ENCODE measurements at places on chromosomes 6 and 20.

DNA sequence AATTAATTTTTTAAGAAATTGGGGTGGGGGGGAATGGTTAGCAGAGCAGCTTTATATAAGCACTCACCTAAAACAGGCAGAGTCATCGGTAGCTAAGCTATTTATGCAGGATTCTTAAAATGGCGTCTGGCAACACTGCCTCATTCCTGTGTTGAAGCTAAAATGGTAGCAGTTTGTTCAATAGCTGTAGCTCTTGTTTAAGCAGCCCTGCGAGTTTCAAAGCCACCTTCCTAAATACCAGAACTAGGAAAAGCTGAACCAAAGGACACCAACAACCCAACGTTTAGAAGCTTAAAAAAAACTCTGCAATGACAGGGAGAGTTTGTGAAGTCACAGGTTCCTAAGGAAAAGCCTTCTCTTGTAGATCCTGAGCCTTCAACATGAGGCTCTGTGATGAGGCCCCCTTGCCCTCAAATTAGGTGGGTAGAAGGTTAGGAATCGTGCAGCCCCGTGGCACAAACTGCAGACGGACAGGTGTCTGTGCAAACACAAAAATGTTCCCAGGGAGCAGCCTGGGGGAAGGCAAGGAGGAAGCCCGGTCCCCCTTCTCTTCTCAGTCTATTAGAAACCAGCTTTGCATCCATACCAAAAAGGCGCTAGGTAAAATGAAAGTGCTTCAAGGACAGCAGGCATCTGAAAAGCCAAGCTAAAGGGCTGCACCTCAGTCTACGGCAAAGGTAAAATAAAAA lies 4.7 kb downstream of the ZMYND8 start:
- no peak for DNase-seq

DNA sequence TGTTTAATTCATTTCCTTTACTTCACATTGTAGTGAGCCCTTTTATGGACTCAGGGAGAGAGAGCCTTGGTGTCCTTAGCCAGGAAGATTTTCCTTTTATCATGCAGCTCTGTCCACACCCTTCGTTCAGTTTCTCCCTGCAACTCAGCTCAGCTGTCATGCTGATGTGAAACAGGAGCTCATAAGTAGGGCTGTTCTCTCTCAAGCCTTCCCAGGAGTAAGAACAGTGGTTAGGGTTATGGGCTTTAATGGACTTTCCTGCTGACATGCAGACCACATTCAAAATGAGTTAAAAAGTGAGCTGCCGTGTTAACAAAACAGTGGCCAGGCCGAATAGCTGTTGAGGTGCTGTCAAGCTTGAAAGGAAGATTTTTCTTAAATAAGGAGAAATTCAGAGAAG lies 104.1 kb downstream of the BCKDHB start:
- DNase-seq, result no peak

DNA sequence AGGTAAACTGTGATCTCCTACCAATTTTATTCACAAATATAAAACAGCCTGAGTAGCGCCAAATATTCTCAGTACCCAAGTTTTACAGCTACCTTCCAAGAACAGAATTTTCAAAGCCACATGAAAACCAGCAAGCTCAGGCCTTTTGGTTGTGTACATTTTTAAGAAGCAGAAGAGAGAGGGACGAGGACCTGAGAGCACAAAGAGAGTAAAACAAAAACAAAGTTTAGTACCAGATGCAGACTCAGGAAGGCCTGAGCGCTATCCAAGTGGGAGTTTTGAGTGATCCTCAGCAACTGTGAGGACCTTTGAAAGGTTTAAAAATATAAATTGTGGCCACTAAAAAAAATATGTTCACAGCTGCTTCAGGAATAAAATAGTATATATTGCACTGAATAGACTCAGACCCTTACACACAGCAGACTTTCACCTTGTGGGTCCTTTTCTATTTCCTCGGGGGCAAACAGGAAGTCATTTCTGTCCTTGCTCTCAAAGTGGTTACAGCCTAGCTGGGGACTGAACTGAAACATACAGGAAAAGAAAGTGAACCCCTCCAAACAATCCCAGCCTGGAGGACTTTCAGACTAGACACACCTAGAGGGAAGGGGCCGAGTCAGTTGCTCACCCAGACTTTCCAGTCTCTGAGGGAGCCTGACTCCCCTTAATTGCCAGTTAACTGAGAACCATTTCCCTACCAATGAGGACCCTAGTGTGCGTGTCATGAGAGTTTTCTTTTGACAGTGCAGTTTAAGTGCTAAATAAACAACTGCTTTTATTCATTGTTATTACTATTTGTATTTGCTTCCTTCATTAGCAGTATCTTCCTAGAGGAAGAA lies 48.5 kb upstream of the NT5E start:
- no peak for DNase-seq

DNA sequence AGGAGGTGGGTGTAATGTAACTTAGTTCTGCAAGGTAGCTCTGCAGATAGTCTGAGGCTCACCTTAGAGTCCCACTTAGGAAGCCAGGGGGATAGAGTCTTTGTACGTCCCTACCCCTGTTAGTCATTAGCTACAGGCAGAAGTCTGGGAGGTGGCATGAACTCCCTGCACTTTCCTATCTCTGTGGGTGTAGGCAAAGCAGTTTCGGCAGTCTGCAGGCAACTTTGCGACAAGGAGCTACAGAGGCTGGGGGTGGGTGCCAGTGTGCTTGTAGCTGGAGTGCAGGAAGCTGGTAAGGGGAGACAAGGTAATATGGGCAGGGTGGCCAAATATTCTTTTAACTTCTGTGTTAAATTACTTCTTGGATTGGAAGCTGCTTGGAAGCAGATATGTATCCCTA lies 45.7 kb downstream of the NKAIN2 start:
- no peak for DNase-seq

DNA sequence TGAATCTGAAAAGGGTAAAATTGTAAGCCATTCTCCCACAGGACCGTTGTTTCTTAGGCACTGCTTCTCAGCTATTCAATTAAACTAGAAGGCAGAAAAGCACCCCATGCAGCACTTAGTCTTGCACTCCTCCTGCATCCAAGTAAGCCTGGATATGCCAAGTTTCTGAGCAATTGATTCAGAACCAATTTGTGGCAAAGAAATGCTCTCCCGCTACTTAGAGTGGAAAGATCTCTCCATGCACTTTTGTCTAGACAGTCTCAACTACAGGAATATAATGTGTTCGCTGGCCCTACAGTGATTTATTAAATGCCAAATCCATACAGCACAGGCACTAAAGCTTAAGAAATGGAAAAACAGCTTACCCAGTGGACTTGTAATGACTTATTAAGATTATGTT lies 338.5 kb downstream of the HACE1 start:
- DNase-seq, result no peak

DNA sequence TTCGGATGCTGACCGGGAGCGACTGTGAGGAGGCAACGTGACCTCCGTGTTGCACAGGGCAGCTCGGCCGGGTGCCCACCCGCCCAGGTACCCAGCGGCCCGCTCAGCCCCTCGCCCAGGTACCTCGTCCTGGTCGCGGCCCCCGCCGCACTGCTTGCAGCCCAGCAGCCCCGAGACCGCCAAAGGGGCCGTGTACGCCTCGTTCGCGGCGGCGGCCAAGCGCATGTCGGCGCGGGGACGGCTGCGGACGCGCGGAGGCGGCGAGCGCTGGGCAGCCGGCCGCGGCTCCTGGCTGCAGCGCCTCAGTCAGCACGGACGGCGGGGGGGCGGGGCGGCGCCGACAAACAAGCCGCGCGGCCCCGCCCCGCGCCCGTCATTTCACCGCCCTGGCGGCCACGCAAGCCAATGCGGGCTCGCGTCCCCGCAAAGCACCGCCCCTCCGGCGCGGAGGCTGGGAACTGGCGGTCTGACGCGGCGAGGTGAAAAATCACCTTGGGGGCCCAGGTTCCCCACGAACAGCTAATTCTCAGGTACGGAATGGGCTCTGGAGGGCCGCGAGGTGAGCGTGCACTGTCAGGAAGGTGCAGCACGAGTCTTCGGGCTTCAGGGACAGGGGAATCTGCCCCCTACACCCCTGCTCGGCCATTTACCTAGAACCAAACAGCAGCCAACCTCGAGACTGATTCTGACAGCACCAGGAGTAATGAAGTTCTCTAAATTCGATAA lies 85.2 kb downstream of the SESN1 start:
- DNase-seq, result peak; percentile 86

DNA sequence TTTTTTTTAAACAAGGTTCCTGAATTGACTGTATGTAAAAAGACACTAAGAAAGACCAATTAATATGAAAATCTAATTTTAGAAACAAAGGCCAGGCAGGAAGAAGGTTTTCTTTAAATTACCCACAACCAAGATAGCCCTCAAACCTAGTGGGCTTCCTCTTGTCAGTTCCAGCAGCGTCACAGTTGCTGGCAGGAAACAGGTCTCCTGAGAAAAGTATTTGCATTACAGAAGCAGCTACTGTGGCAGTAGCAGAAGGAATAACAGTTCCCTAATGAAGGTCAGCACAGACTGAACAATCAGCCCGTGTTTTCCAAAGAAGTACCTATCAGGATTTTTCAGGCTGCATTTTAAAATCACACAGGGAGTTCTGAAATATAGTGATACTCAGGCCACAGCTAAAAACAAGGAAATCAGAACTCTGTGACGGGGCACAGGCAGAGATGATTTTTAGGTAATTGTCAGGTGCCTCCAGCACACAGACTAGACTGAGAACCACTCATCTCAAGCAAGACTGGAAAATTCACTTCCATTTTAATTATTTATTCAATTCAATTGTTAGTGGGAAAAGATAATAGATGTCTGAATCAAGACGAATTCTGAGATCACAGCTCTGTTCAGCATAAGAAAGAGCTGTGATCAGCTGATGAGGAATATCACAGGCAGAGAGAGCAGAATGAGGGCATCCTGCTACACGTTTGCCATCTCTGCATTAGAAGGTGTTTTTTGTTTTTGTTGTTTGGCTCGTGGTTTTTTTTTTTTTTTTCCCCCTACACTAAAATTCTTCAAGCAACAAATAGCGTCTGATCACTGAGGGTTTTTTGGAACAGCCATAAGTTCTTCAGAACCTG lies 230.5 kb upstream of the KHDRBS2 start:
- no peak for DNase-seq

DNA sequence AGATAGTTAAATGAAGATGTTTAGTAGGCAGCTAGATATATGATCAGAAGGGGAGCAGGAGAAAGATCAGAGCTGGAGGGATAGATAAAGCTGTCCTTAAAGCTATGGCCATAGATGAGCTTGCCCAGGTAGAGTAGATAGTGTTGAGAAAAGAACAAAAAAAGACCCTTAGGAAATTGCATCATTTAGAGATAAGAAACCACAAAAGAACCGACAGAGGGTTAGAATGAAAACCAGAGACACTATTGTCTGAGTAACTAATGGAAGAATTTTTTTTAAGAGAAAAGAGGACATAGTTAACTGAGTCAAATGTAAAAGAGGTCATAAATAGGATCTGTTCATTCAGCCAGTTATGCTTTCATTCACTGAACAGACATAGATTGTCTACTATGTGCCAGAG lies 101.8 kb downstream of the TNFAIP3 start:
- DNase-seq, result no peak

DNA sequence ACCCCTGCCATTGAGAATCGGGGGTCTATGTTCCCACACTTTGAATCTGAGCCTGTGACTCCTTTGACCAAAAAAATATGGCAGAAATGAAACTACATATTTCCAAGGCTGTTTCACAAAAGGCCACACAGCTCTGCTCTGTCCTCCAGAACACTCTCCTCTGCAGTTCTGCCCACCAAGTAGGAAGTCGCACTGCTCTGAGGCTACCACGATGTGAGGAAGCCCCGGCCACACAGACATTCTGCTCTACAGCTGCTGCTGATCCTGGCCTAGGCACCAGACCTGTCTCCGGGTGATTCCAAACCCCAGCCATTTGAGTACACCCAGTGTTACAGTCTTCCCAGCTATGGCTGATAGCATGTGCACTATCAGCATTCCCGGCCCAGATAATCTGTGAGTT lies 85.1 kb downstream of the LYRM4 start:
- no peak for DNase-seq

GRCh38 chr20:44324343-44324742 lies 12.5 kb upstream of the R3HDML start:
- no peak for DNase-seq

DNA sequence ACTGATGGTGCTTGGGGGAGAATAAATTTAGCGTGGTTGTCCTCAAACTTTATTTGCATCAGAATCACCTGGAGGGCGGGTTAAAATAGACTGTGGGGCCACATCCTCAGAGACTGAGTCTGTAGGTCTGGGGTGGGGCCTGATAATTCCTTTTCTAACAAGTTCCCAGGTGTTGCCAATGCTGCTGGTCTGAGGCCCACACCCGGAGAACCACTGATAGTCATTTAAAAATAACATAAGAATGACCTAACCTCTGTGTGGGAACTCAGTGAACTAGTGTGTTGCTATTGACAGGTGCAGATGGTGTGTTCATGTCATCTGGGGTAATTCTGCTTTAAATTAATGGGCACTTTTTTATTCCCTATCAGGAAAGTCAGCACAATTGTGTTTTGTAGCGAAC lies 64.8 kb downstream of the RTN4IP1 start:
- no peak for DNase-seq

- no peak for DNase-seq
Measured at GRCh38 chr6:116159782-116160524, 34.0 kb upstream of the COL10A1 start.

DNA sequence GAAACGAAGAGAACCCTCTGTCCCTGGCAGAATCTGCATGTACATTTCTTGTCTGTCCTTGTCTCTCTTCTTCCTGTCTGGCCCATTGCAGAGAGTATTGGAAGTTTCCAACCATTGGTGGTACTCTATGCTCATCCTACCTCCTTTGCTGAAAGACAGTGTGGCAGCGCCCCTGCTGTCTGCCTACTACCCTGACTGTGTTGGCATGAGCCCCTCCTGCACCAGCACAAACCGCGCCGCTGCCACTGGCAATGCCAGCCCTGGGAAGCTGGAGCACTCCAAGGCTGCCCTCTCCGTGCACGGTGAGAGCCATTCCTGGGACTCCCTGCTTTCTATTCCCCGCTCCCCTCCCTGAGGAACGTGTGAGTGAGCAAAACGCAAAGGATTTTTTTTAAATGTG lies 32.5 kb downstream of the KDM1B start:
- no peak for DNase-seq

DNA sequence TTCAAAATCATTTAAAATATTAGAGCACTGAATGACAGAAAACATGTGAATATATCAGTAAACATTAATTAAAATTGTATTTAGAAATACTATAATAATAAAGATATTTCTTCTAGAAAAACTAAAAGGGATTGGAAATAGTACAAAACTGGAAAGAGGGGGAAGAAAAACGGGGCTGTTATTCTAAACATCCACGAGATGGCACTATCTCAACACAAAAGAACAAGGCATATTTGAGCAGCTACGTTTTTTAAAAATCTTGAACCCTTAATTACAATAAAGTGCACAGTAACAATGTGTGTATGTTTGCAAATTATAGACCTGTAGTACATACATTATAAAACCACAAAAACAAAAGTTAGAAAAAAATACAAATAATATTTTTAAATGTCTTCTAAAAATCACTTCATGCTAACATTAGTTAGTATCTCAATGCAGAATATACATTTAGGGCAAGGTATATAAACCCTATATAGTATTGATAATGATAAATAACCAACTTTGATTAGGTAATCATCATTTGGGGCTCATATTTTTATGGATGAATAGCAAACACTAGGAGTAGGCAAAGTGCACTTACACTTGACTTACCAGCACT lies 42.5 kb upstream of the PNISR start:
- no peak for DNase-seq

All from stimulated activated CD8-positive, alpha-beta memory T cell treated with anti-CD3 and anti-CD28 coated beads, Interleukin-12 subunit alpha, Interleukin-12 subunit beta, amount 100 ng/mL, for 4 hours (primary cell).